Stimulated activated CD4-positive, alpha-beta T cell treated with anti-CD3 and anti-CD28 coated beads, Interleukin-2, amount 100 ng/mL, for 4 hours (primary cell): ENCODE measurements at places on chromosomes 12 and 14.

- DNase-seq: no peak
These were observed 27.0 kb upstream of the DHRS4 start for GRCh38 chr14:23926543-23926942.

- no peak for DNase-seq
These were observed 759.8 kb upstream of the MDGA2 start for GRCh38 chr14:48435221-48435620.

GRCh38 chr14:76098916-76099675 lies 52.6 kb upstream of the GPATCH2L start:
- no peak for DNase-seq

DNA sequence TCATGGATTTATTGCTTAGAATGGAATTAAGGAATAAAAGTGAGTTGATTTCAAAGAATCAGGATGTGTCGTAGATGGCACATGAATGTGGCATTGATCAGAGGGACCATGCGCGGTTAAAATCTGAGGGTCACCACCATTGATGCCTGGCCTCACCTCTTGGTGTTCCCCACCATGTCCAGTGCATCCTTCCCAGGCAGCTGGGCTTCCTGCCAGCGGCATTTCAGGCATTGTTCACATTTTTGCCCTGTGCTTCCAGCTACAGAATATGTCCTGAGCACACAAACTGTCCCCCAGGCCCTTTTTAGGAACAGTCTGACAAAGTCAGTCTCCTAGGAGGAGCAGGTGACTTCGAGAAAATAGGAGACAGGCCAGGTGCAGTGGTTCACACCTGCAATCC lies 42.0 kb upstream of the TSPAN9 start:
- no peak for DNase-seq

DNA sequence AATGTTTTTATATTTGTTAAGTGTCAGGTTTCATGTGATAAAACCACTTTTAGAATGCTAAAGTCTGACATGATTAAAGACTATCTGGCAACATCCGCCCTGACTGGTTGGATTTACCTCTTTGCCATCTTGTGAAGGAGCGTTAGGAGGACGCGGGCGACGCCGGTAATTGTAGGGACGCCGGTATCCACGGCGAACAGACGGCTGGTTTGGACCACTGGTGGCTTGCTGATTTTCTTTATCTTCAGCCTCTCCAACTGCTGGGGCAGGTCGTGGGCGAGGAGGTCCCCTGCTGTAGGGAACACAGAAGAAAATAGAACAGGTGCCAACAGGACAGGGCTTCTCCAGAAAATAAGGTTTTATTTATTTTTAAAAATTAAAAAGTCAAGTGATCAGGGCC lies 21.3 kb downstream of the YBX3 start:
- DNase-seq: no peak

GRCh38 chr12:96258104-96258961 lies 64.2 kb downstream of the ELK3 start:
- no peak for DNase-seq

DNA sequence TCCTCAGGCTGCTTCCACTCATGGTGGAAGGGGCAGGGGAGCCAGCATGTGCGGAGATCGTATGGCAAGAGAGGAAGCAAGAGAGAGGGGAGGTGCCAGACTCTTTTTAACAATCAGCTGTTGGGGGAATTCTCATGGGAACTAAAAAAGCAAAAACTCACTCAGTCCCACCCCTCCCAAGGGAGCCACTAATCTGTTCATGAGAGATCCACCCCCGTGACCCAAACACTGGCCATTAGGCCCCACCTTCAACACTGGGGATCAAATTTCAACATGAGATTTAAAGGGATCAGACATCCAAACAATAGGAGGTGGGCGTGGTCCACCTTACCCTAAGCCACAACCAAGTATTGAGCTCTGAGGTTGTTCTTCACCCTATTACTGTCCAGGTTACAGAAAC lies 375.1 kb downstream of the GRIN2B start:
- DNase-seq: no peak

DNA sequence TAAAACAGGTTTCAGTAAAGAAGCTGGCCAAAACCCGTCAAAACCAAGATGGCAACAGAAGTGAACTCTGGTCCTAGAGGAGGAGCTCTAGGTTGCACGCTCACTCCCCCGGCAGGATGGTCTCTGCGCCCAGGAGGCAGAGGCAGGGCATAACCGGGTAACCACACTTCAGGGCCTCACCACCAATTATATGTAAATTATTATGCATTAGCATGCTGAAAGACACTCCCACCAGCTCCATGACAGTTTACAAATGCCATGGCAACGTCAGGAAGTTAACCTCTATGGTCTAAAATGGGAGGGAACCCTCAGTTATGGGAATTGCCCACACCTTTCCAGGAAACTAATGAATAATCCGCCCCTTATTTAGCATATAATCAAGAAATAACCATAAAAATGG lies 20.1 kb upstream of the SLC6A12 start:
- no peak for DNase-seq

- no peak for DNase-seq
These were observed 23.7 kb upstream of the NXPH4 start for GRCh38 chr12:57192920-57193319.

- peak; percentile 35 for DNase-seq
These were observed 5.7 kb downstream of the WNT5B start for GRCh38 chr12:1634590-1635191.

DNA sequence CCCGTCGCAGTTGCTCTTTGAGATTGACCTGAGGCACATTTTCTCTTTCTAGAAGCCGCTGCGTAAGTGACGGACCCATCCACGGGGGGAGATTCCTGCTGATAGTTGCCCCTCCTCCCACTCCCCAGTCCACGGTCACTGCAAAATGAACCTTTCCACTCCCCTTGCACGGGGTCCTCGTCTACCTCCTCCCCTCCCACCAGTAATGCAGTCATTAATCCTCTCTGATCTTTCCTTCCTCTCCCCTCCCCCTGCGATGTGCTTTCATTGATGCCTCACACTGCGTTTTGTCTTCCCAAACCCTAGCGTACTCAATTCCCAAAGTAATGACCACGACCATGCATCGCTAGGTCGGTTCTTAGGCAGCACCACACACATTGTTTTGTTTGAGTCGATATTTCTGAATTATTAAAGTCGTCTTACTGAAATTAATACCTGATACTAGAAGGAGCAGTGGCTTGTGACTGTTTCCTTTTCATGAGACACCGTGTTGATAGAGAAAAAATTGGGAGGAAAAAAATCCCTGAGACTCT lies 857 bp downstream of the ETNK1 start:
- peak; percentile 12 for DNase-seq

- DNase-seq: no peak
These were observed 7.4 kb downstream of the SMOC1 start for GRCh38 chr14:69886453-69887242.

DNA sequence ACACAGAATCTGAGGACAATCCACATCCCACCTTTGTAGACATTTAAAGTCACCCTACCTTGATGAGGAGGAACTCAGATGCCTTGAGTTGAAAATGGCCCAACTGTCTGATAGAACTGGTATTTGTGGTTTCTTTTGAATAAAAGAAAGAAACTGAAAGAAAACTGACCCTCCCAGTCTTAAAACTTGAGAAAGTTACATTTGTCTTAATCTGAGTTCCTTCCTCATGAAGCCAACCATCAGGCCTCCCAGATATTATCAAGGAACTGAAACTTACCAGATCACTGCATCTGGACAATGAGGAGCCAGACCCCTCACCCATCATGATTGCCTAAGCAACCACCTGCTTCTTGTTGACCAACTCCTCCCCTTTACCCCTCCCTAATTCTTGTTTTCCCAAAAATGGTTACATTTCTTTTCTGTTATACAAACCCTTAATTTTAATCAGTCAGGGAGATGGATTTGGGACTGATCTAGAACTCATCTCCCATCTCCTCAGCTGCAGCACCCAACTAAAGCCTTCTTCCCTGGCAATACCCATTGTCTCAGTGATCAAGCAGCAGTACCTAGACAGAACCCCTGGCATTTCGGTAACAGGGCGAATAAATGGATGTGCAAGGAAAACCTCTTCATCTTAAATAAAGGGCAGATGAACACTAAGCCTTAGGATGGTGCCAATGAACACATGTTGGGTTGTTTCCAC lies 72.0 kb upstream of the RESF1 start:
- no peak for DNase-seq

- no peak for DNase-seq
These were observed 248.2 kb downstream of the DPF3 start for GRCh38 chr14:72645706-72646105.

- no peak for DNase-seq
These were observed 12.4 kb upstream of the HHIPL1 start for GRCh38 chr14:99632410-99633035.

DNA sequence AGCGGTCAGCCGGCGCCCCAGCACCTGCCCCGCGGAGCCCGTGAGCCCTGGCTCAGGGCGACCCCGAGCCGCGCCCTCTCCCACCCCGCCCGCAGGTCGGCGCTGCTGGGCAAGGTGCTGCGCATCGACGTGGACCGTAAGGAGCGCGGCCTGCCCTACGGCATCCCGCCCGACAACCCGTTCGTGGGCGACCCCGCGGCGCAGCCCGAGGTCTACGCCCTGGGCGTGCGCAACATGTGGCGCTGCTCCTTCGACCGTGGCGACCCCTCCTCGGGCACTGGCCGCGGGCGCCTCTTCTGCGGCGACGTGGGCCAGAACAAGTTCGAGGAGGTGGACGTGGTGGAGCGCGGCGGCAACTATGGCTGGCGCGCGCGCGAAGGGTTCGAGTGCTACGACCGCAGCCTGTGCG lies 14.4 kb downstream of the HHIPL1 start:
- DNase-seq: no peak

- no peak for DNase-seq
These were observed 62.1 kb upstream of the TRIM9 start for GRCh38 chr14:51157012-51157411.

DNA sequence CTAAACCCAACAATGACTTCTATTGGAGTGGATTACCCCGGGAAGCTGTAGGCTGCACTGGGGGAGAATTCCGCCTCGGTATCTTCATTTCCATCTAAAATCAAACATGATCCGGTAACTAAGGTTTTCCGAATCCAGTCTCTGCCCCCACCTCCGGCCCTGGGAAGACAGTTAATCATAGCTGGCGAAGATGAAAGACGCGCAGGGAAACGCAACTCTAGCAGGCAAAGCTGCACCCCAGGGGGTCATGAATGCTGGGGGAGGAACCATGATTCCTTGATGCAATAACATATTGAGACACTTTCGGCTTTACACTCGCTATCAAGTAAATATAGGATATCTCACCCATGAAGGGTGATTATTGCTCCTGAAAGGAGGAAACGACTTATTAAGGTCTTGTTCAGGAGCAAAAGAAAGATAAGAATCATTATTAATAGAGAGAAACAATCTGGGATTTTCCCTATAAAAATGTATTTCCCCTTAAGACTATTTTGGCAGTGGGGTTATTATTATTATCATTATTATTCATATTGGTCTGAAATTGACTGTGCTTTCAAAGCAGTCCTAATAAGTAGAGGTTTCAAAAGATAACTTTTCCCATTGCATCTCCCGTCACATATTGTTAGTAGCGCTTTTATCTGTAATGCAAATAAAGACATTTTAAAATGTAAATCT lies 614.9 kb downstream of the VRK1 start:
- DNase-seq: no peak

DNA sequence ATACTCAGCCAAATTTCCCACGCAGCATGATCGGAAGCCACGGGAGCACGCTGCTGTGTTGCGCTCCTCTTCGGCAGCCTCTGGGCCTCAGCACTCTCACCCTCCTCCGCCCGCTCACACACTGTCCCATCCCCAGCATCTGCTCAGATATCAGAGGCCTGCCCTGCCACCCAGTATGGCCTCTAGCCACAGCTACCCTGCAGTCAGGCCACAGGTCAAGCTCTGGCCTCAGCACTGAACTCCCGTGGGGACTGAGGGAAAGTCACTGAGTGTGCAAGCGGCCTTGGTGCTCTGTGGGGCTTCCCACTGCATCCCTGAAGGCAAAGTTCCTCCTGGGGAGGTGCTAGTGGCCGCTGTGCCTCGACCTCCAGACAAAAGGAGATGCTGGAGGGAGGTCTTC lies 2.0 kb downstream of the KRT77 start:
- DNase-seq: no peak

- DNase-seq: no peak
These were observed 93.4 kb downstream of the TSPAN9 start for GRCh38 chr12:3170423-3171194.

DNA sequence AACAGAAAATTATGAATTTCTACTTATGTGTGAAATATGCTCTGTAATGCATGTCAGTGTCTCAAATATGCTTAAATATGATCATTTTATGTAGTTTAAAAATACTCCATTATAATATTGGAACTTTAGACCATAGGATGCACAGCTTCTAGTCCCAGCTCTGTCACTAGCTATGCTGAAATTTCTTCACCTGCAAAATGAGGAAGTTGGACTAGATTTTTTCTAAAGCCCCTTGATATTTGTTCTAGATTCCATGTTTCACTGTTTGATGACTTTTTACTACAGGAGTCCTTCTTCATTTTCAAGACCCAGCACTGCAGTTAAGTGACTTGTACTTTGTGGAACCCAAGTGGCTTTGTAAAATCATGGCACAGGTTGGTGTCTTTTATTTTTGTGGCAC lies 90.1 kb downstream of the LRRK2 start:
- no peak for DNase-seq

DNA sequence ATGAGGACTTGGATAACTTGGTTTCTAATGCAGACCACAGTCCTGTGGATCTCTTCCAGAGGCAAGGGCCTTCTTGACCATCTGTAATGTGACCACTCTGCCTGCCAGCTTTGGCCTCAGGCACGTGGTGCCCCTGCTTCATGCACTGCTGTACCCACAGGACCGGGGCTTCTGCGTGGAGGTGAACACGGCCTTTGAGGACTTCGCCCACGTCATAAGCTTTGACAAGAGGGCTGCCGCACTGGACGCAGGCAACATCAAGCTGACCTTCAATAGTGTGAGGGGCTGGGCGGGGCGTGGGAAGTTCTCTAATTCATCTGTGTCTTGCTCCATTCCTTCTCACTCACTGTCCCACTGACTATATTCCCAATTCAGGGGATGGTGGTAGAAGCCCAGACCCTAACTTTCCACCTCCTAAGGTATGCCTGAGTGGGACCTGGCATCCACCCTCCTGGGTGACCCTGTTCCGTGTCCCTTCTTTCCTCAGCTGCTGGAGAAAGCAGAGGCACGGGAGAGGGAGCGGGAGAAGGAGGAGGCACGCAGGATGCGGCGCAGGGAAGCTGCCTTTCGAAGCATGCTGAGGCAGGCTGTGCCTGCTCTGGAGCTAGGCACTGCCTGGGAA lies 18.5 kb downstream of the PRPF40B start:
- no peak for DNase-seq

DNA sequence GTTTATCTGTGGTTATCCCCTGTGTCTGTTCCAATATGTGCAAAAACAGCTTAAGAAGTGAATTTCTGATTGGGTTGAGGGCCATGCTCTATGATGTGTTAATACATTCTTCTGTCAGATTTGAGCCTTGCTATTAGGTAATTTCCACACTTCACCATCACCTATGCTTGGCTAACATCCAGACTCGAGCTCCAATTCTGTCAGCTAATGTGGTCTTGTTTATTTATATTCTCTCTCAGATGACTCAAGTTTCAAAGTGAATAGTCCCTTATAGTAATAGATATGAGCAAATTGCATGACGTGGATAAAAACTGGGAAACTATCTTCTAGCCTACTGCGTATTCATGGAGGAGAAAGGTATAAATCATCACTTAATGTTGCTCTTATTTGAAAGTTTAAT lies 451.3 kb downstream of the SNAPC1 start:
- DNase-seq: no peak

GRCh38 chr12:43267818-43268217 lies 284.2 kb downstream of the ADAMTS20 start:
- no peak for DNase-seq
